ENCODE measurements at places on chromosomes 2 and 18. TPM values are rescaled to one million over a fixed set of nuclear protein-coding genes. Genes with fewer than 3 reads are reported as not detected.

KCNJ13 gene
- not detected for total RNA-seq

GRCh38 chr2:46257476-46257875, 39.7 kb upstream of the EPAS1 start:
- no peaks in the 10 kb centered on the region for H3K4me1 ChIP-seq
- no peak for DNase-seq
- H3K36me3 ChIP-seq, result no peaks in the 10 kb centered on the region
- H3K4me3 ChIP-seq, result no peak overlapping the region
- no peak overlapping the region for H3K27ac ChIP-seq

ADI1 gene
- 51.3 TPM for total RNA-seq

ZSWIM2 gene
- total RNA-seq, result not detected

TMEM150A gene
- 20.6 TPM for total RNA-seq

DNA sequence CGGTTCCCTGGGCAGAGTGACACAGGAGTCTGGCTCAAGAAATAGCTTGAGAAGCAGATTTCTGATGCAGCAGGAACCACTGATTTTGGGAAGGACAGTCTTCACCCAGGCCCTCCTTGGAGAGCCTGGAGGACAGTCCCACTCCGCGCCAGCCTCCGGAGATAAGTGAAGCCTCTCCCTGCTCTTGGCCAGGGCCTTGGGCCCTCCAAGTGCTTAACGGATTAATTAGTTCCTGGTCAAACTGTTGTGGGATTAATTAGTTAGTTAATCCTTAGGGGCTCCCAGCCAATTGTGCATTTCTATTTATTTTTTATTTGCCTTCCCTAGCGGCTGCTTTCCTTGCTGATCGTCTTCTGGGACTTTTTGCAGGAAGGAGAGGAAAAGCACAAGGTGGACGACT, 19.6 kb downstream of the CPLX4 start:
- DNase-seq, result no peak
- H3K4me1 ChIP-seq, result no peaks in the 10 kb centered on the region
- H3K4me3 ChIP-seq, result no peak overlapping the region
- peaks cover 56% of the 10 kb centered on the region for H3K27me3 ChIP-seq
- H3K36me3 ChIP-seq, result no peaks in the 10 kb centered on the region
- no peak overlapping the region for H3K27ac ChIP-seq

- H3K27me3 ChIP-seq, result no peaks in the 10 kb centered on the region
- no peak overlapping the region for H3K4me3 ChIP-seq
- no peaks in the 10 kb centered on the region for H3K36me3 ChIP-seq
- no peak for DNase-seq
Observed at GRCh38 chr18:58212274-58212673, 168.2 kb downstream of the NEDD4L start.

GRCh38 chr18:7367336-7367735, 136.4 kb downstream of the LRRC30 start:
- no peak overlapping the region for H3K27ac ChIP-seq
- H3K4me3 ChIP-seq, result no peak overlapping the region
- DNase-seq, result no peak
- no peaks in the 10 kb centered on the region for H3K27me3 ChIP-seq
- no peaks in the 10 kb centered on the region for H3K4me1 ChIP-seq
- no peaks in the 10 kb centered on the region for H3K36me3 ChIP-seq

DNA sequence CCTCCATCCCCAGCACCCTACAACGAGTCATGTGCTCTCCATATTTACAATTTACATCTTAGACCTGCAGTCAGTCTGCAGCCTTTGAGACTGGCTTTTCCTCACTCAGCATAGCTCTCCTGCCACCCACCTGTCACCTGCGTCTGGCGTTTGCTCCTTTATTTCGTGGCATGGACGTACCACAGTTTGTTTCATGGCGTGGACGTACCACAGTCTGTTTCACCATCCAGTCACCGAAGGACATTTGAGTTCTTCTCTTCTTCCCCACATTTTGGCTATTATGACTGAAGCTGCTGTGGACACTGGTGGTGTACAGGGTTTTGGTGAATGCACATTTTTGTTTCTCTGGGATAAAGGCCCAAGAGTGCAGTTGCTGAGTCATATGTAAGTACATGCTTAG, 141.8 kb upstream of the CTDP1 start:
- no peak overlapping the region for H3K4me3 ChIP-seq
- no peaks in the 10 kb centered on the region for H3K36me3 ChIP-seq
- H3K27ac ChIP-seq, result no peak overlapping the region
- peaks cover 22% of the 10 kb centered on the region for H3K27me3 ChIP-seq
- H3K4me1 ChIP-seq, result no peaks in the 10 kb centered on the region

DNA sequence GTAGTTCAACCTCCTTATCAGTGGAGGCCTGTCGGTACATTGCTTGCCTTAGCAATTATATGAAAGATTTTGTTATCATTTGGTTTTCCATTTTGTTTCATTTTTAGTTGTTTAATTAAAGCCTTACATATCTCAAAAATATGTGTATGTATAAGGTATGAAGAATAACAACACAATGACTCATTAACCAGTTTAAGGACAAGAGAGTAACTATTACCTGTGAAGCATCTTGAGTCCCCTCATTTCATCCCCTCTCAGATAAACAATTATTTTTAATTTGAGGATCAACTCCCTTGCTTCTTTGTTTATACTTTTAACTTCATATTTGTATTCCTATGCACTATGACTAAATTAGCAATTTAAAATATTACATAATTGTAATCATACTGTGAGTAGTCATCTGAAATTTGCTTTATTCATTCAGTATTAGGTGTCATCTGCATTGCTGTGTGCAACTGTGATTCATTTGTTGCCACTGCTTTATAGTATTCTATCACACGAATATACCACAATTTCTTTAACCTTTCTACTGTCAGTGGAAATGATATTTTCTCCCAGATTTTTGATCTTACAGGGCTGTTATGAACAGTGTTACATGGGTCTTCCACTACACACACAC, 126.4 kb downstream of the RNF152 start:
- no peak overlapping the region for H3K4me3 ChIP-seq
- H3K4me1 ChIP-seq, result peaks cover 12% of the 10 kb centered on the region
- H3K27ac ChIP-seq, result no peak overlapping the region
- H3K36me3 ChIP-seq, result no peaks in the 10 kb centered on the region

All from osteoblast (primary cell).